Dermis blood vessel endothelial cell (primary cell): ENCODE measurements at places on chromosomes 7 and 10. TPM values are rescaled to one million over a fixed set of nuclear protein-coding genes. Genes with fewer than 3 reads are reported as not detected.
A peak's percentile ranks its signal among the peaks of the same experiment; 100 is the strongest.

DNA sequence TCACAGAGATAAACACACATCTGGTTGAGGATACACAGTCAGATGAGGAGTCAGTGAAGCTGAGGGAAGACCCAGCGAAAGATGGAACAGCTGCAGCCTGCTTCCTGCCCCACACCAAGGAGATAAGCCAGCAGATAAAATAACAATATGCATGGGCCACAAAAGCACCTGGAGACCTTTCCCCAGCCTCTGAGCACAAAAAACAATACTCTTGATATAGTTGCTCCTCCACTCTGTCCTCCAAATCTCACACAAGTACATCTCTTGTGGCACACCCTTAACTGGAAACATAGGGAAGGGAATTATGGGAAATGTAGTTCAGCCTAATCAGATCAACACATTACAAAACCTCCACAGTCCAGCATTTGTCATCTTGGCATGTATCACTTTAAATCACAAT is 9.7 kb upstream of the FHIP2A start:
- no peak for DNase-seq

The ZNF438 gene
- 2.6 and 3.9 TPM in 2 replicates for total RNA-seq

DNA sequence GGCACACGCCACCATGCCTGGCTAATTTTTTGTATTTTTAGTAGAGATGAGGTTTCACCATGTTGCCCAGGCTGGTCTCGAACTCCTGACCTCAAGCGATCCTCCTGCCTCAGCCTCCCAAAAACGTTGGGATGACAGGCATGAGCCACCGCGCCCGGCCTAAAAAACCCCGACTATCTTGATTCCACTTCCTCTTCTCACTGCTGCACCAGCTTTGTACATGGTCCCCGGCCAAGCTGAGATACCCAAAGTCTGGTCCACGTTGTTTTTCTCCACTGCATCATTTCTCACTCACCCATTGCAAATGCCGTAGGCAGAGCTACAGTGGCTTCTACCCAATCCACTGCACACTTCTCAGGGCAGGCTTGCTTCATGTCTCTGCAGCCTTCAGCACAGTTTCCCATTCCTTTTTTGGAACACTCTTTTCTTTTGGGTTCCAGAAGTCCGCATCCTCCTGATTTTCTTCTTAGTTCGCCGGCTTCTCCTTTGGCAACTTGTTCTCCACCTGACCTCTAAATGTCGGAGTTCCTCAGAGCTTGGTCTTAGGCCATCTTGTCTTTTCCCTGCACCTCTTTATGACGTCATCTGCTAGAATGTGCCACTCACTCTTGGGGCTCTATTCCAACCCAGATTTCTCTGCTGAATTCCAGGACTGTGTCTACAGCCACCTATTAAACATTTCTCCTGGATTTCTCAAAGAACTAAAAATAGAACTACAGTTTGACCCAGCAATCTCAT is 6.0 kb upstream of the GNB2 start:
- no peak for DNase-seq

DNA sequence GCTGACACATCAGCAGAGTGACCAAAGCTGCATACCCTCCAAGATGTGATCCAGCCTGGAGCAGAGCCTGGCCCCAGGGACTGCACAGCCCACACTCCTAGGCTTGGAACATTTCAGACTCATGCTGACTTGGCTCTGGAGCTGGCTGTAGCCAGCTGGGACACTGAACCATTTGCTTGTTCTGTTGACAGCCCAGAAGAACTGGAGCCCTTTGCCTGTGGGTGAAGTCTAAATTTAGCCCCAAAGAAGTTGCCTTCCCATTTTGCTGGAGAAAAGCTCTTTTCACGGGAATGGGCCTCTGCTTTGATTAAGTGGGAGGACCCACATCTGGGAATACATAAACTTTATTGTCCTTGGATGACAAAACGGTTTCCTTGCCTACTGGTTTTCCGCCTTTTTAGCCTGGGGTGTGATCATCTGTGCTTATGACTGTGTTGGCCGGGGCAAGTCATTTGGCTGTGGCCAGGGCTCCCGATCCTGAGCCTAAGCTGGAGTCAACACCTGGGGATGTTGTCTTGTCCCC is 186.2 kb upstream of the BMPER start:
- no peak for DNase-seq

DNA sequence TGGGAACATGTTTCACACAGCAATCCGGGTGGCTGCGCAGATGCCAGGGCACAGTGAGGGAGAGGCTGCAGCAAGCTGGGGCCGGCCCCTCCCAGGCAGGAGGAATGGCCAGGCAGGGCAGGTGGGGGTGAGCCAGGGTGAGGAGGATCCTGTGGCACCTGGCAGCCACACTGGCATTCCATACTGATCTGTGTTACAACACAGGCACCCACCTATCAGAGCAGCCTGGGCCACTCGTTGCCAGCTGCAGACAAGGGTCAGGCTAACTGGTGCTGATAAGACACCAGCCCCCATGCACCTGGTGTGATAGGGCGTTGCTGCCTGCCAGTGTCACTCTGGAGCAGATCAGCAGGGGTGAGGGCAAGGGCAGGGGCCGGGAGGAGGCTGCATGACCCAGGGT is 16.6 kb upstream of the RET start:
- DNase-seq = no peak

GRCh38 chr7:156275292-156275691 is 365.3 kb upstream of the RNF32 start:
- no peak for DNase-seq

DNA sequence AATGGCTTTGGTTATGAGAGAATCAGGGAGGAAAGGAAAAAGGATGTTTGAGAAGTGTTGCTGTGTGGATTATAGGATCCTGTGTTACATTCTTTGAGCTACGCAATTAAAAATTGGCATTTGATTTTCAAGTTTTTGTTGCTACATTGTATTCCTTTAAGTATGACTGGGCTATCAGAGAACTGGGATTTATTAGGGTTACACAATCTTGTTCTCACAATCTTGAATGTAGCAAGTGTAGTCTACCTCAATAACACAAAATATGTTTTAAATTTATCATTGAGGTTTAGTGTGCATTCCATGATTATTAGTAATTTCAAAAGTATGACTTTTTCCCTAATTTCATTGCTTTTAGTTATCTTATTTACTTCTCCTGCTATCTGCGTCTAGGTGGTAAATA is 113.9 kb downstream of the CACNB2 start:
- no peak for DNase-seq

DNA sequence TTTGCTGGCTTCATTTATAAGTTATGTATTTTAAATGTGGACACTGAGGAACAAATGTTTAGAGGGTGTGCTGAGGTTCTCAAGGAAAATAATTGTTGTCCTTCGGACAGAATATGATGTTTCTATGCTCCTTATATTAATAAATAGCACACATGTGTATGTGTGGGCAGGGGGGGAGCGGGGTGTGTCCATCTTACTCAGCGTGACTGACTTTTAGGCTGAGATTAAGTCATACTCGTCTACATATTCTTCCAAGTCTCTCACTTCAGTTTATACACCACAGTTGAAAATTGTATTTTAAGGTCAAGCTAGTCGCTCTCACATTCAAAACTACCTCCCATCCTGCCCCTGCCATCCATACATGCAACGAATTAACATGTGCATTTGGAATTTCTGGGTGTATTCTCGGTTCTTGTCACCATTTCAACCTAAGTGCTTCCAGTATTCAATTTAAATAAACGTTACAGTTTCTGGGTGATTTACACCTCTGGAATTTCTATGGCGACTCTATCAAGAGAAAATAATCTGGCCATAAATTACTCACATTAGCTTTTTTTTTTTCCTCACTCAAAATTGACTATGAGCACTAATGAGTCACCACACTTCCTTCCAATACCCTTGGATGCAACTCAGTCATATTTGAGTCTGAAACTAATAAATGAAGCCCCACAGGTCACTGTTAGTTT is 3.3 kb downstream of the PCDH15 start:
- DNase-seq = peak; percentile 5

DNA sequence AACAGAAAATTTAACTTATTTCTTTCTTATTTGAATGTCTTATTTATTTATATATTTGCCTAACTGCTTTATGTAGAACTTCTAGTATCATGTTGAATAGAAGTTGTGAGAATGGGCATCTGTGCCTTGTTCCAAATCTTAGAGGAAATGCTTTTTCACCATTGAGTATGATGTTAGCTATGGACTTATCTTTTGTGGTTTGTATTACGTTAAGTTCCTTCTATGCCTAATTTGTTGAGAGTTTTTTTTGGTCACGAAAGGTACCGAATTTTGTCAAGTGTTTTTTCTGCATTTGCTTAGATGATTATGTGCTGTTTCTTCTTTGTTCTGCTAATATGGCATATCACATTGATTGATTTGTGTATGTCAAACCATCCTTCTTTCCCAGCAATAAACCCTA is 161.0 kb upstream of the TRIM24 start:
- DNase-seq = no peak

- no peak for DNase-seq
Measured at GRCh38 chr7:1990001-1990670, 242.6 kb downstream of the MAD1L1 start.

The H2AZ2 gene
- 158 and 274 TPM in 2 replicates for total RNA-seq

The CALML3 gene
- total RNA-seq = not detected in 2 replicates

DNA sequence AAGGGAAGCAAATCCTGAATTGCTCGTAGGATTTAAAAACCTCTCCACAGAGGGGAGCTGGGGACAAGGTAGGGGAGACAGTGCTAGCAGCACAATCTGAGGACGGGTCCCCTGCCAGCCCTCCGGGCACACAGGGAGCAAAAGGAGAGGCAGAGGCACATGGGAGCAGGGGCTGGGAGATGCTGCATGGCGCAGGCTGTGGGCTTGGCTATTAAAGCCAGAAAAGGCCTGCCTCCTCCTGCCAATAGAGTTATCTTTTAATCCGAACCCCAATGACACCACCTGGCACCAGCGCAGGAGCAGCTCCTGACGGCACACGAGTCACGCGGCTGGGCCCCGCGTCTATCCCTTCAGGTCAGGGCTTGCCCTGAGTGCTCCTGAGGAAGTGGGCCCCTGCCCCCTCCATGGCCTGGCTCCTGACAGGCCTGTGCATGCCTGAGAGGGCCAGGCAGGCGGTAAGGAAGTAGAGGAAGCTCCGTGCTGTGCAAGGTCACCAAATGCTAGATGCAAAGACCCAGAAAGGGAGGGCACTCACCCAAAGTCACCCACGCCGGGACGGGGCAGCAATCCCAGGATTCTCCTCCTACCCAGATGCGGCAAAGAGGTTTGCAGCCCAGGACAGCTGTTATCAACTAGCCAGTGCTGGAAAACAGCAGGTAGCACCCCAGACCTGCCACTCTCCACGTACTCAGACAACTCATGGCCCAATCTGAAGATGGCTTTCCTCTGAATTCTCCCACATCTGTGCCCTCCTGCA is 28.1 kb downstream of the DLG5 start:
- peak; percentile 26 for DNase-seq

- DNase-seq = peak; percentile 80
Measured at GRCh38 chr7:93228302-93228701, 2.0 kb upstream of the HEPACAM2 start.

- DNase-seq = no peak
Measured at GRCh38 chr7:30979027-30979426, 15.3 kb downstream of the GHRHR start.

GRCh38 chr7:3861386-3861785 is 560.3 kb downstream of the SDK1 start:
- no peak for DNase-seq

GRCh38 chr10:13712476-13712836 is 125.7 kb downstream of the PRPF18 start:
- DNase-seq = no peak

The SFTPD gene
- not detected in 2 replicates for total RNA-seq

DNA sequence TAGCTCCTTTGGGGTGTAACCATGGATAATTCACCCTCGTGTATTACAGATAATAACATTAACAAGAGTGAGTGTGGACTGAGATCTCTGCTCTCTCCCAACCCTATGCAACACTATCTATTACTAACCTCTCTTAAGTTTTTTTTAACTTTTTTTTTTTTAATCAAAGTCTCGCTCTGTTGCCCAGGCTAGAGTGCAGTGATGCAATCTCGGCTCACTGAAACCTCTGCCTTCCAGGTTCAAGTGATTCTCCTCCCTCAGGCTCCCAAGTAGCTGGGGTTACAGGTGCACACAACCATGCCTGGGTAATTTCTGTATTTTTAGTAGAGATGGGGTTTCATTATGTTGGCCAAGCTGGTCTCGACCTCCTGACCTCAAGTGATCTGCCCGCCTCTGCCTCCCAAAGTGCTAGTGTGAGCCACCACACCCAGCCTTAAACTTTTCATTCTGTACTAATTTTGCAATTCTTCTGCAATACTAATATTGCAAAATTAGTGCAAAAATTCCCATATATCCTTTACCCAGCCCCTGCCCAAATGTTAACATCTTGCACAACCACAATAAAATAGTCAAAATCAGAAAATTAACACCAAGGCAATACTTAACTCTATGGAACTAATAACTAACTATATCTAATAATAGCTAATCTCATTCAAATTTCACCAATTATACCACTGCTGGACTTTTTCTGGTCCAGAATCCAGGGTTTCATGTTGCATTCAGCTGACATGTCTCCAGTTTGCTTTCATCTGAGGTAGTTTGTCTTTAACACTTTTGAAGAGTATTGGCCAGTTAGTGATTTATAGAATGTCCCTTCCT is 66.5 kb upstream of the TCF7L2 start:
- no peak for DNase-seq

- no peak for DNase-seq
Measured at GRCh38 chr7:25391961-25392587, 163.8 kb upstream of the NPVF start.

The SLC12A9 gene
- total RNA-seq = 37.1 and 39.9 TPM in 2 replicates

GRCh38 chr10:32084185-32084851 is 28.1 kb upstream of the KIF5B start:
- no peak for DNase-seq

The CYP26C1 gene
- total RNA-seq = 1.9 and 5.4 TPM in 2 replicates

- peak; percentile 64 for DNase-seq
Measured at GRCh38 chr10:42933448-42934340, 143.2 kb upstream of the RET start.

The PDE1C gene
- 0.19 and 1.2 TPM in 2 replicates for total RNA-seq

The ANKRD16 gene
- 5.8 and 7.0 TPM in 2 replicates for total RNA-seq

- DNase-seq = no peak
Measured at GRCh38 chr7:150396426-150396825, 17.3 kb downstream of the ZNF775 start.

DNA sequence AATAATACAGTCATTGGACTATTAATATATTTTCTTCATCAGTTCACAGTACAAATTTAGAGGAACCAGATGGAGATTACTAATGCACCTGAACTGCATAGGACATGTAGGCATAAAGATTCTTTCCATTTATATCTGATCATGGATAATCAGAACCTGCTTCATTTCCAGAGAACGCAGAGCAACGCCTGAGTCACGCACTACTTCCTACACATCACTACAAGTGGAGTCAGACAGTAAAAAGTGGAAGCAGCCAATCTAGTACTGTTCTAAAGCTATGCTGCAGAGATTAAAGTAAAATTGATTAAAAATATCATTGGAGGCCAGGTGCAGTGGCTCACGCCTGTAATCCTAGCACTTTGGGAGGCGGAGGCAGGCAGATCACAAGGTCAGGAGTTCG is 43.3 kb downstream of the BRI3 start:
- DNase-seq = no peak

The HOXA10 gene
- total RNA-seq = 3.7 and 4.4 TPM in 2 replicates

- peak; percentile 70 for DNase-seq
Measured at GRCh38 chr10:124152139-124153022, 59.0 kb upstream of the CHST15 start.

The PLAU gene
- 13.4 and 13.8 TPM in 2 replicates for total RNA-seq

- peak; percentile 19 for DNase-seq
Measured at GRCh38 chr7:76411626-76412025, 2.1 kb upstream of the SSC4D start.

The FMC1 gene
- 6.3 and 9.7 TPM in 2 replicates for total RNA-seq
